ENCODE measurements at places on chromosomes 4 and X.

- DNase-seq, result no peak
Observed at GRCh38 chr4:123083646-123084045, 161.2 kb upstream of the NUDT6 start.

DNA sequence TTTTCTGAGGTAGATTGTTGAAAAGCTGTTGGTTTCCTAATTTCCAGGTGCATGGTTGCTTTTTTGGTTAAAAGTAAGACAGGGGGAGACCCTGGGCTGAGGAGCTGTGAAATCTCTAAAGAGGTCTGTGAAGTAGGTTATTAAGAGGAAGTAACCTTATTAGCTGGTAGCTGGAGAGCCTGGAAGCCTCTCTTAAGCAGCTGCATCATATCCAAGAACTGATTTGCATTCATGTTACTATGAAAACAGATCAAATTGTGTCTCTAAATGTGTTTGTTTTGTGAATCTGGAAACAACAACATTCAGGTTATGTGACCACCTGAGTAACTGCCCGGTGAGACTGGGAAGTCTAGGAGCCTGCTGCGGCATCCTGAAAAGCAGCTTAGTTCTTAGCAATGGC, 54.1 kb downstream of the ARHGAP10 start:
- DNase-seq, result no peak

- DNase-seq, result no peak
Observed at GRCh38 chr4:99209671-99210070, 9.4 kb downstream of the ADH6 start.

DNA sequence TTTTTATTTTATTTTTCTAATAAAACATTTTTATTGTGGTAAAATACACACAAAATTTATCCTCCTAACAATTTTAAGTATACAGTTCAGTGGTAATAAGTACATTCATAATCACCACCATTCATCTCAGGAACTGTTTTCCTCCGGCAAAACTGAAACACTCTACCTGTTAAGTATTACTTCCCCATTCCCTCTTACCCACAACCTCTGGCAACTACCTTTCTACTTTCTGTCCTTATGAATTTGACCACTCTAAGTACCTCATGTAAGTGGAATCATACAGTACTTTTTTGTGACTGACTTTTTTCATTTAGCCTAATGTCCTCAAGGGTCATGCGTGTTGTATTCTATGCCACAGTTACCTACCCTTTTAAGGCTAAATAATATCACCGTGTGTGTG, 21.1 kb upstream of the HSFX4 start:
- peak; percentile 31 for DNase-seq

DNA sequence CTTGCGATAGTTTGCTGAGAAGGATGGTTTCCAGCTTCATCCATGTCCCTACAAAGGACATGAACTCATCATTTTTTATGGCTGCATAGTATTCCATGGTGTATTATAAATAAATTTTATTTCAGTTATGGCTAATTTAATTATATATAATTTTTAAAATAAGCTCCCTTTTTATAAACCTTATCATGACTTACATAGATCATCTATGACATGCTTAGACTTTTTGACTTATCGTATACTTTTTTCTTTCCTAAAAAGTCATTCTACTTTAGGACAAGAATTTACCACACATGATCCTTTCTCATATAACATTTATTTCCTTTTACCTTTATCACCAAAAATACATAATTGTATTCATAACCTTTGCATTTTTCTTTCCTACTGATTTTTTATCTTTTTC, 376.5 kb downstream of the CCSER1 start:
- no peak for DNase-seq

DNA sequence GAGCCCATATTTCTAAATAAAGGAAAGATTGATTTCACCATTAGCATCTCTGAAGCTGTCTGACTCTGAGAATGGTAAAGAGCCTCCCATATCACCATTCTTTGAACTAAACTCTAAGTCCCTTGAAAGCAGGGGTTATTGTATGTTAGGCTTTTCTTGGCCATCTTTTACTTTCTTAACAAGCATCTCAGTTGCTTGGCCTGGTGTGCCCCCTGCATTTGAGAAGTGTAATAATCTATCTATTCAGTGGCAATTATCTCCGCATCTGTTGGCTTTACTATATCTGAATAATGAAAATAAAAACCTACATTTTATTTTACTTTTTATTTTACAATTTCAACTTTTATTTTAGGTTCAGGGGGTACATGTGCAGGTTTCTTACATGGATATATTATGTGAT, 128.3 kb upstream of the ARMCX2 start:
- no peak for DNase-seq

GRCh38 chr4:165385126-165385525, 6.3 kb downstream of the CPE start:
- no peak for DNase-seq

- DNase-seq, result peak; percentile 4
Observed at GRCh38 chrX:39242187-39242586, 440.9 kb downstream of the MID1IP1 start.

DNA sequence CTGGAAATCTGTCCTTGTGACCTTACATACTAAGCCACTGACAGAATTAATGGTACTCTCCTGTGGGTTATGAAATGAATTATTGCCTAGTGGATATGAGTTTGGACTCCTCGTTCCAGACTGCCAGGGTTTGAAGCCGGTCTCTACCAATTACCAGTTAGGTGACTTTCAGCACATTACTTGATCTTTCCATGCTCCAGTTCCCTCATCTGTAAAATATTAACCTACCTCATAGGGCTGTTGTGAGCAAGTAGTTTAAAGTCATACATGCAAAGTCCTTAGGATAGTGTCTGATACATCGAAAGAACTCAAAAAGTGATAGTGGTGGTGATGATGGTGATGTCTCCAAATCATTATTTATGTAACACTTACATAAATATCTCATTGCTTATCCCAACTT, 373.5 kb upstream of the ARX start:
- DNase-seq, result no peak

DNA sequence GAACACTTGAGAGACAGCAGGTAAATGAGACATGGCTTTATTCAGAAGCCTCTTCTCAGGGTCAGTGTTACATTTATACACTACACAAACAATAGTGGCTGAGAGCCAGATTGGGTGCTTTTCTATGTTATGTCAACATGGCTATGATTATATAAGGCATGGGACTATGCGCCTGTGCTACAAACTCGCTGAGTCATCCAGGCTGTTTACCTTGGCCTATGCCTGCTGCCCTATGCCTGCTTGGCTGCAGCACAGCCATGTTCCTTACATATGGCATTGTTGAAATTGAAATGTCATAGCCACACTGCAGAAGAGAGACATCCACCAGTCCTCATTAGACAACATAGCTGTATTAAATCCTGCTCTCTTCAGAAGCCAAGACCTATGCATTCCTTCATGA, 236.3 kb upstream of the NWD2 start:
- peak; percentile 86 for DNase-seq

GRCh38 chr4:147019091-147019490, 73.4 kb upstream of the TTC29 start:
- DNase-seq, result peak; percentile 13

- DNase-seq, result no peak
Observed at GRCh38 chr4:23818097-23818885, 71.6 kb downstream of the PPARGC1A start.

GRCh38 chr4:146311238-146311970, 97.1 kb downstream of the REELD1 start:
- DNase-seq, result no peak

DNA sequence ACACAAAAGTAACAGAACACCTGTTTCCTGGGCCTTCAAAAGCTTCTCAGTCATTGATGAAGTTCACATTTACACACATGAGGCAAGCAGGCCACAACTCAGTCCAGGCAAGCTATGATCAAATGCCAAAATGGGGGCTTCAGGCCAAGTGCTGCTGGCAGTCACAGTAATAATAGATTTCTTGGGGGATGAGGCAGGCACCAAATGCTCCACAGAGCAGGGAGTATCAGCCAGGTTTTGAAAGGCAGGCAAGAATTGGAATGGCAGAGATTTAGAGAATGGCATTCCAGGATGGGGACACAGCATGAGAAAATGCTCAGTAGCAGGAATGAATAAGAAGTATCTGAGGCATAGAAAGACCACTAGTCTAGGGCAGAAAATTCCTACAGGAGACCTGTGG, 52.8 kb downstream of the GRIA3 start:
- DNase-seq, result no peak

DNA sequence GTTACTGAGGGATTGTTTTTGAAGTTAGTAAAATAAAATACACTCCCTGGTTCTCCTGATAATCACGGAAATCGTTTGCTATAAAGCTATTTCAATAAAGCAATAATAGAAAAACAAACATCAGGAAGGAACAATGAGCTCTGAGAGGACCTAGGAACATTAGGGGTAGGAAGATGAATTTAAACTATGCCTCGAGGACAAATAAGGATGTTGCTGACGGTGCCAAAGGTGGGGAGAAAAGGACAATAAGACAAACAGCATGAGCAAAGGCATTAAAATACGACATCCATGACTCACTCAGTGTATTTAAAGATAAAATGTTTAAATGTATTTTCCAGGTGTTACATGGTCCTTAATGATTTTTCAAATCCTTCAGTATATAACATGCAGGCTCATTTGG, 110.3 kb downstream of the MTNR1A start:
- no peak for DNase-seq

DNA sequence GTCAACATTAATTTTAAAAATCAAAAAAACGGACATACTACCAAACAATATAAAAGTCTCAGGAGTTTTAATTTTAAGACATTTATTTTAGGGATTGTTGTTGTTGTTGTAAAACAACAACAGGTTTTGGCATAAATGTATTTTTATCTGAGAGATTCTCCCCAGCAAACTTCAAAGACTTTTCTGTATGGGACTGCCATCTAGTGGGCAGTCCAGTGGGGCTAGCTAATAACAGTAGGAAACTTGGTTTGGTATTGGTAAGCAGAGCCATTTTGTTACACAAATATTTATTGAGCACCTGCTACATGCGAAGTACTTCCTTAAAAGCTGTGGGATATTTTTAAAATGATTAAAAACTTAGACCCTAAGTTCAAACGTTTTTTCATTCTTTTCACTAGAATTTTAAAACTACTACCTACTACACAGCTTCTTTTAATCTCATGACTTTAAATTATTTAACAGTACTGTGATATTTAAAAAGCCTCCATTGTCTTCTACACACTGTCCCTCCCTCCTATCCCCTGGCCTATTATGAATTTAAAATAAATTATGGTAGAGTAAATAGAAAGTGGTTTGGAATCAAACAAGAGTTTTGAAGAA, 1028.4 kb upstream of the INTU start:
- peak; percentile 12 for DNase-seq

- no peak for DNase-seq
Observed at GRCh38 chrX:37753384-37753783, 26.5 kb upstream of the CYBB start.

DNA sequence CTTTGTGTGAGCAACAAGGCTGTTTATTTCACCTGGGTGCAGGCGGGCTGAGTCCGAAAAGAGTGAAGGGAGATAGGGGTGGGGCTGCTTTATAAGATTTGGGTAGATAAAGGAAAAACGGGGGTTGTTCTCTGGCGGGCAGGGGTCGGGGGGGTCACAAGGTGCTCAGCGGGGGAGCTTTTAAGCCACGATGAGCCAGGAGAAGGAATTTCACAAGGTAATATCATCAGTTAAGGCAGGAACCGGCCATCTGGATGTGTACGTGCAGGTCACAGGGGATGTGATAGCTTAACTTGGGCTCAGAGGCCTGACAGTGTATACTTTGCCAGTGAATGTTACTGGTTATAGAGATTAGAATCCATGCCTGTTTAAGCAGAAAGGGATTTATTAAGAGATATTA, 19.7 kb upstream of the SPCS3 start:
- DNase-seq, result no peak

GRCh38 chrX:124426288-124427169, 80.2 kb downstream of the SH2D1A start:
- DNase-seq, result no peak

- no peak for DNase-seq
Observed at GRCh38 chrX:101108284-101108683, 10.3 kb downstream of the CENPI start.

DNA sequence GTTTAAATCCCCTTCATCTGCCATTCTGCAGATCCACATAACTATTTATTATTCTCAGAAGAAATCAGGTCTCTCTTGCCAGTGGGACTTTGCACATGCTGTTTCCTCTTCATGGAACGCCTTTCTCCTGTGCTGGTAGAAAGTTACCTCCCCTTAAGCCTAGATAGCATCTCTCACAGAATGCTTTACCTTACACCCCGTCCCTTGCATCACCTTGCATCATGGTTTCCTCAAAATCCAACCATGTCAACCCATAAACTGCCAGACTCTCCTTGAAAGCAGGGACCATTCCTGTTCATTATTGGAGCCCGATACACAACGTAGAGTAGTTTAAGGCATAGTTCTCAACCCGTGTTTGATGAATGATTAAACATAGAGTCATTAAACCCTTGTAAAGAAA, 396.2 kb upstream of the F9 start:
- DNase-seq, result no peak

DNA sequence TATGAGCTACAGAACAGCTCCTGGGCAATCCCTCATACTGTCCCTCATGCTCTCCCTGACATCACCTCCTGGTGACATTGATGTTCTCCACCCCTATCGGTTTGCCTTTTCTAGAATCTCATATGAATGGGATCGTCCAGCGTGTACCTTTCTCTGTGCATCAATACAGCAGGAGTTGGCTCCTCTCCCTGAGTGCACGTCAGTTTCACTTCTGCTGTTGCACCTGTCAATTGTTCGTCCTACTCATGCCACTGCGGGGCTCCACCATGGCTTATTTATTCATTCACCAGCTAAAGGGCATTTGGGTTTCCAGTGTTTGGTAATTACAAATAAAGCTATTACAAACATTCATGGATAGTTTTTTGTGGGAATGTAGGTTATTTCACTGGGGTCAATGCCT, 269.1 kb upstream of the ZFP42 start:
- DNase-seq, result no peak
